ENCODE measurements at places on chromosomes 3 and 15.

DNA sequence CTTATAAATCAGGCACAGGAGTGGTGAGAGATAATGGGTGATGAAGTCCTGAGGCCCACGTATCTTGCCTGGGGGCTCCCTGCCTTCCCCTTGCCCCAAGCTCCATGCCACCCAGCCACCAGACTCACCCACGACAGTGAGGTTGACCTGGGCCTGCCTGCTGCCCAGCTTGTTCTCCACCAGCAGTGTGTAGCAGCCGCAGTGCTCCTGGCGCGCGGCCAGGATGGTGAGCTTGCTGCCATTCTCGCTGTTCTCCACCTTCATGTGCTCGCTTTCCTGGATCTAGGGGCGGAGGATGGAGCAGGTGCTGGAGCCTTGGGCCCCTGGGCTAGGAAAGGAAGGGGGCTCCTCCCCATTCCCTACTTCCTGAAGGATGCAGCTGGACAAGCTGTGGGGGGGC is 79.1 kb upstream of the HACD2 start:
- no peak for DNase-seq

- no peak for DNase-seq
Observed at GRCh38 chr3:141020143-141020830, 30.9 kb upstream of the SPSB4 start.

DNA sequence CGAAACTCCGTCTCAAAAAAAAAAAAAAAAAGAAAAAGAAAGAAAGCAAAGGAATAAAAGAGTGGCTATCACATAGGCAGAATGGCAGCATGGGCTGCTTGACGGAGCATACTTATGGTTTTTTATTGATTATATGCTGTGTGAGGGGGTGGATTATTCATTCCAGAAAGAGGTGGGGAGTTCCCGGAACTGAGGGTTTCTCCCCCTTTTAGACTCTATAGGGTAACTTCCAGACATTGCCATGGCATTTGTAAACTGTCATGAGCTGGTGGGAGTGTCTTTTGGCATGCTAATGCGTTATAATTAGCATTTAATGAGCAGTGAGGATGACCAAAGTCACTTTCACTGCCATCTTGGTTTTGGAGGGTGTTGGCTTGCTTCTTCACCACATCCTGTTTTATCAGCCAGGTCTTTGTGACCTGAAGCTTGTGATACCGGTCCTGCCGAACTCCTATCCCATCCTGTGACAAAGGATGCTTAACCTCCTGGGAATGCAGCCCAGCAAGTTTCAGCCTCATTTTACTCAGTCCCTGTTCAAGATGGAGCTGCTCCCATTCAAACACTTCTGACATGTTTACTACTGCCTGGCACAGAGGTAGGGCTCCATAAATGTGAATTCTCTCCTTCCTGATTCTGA is 15.8 kb upstream of the ABHD17C start:
- no peak for DNase-seq

DNA sequence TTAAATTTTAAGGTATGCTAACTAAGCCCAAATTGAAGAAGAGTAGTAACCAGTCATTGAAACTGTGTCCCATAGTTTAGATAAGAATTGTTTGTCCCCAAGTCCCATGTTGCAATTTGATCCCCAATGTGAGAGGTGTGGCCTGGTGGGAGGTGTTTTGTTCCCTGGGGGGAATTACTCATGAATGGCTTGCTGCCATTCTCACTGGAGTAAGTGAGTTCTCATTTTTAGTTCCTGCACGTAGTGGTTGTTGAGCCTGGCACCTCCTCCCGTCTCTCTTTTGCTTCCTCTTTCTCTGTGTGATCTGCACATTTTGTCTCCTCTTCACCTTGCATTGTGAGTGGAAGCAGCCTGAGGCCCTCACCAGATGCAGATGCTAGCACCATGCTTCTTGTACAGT is 1271.0 kb downstream of the NSUN3 start:
- DNase-seq, result no peak

- DNase-seq, result no peak
Observed at GRCh38 chr15:77037388-77038209, 33.3 kb downstream of the TSPAN3 start.

DNA sequence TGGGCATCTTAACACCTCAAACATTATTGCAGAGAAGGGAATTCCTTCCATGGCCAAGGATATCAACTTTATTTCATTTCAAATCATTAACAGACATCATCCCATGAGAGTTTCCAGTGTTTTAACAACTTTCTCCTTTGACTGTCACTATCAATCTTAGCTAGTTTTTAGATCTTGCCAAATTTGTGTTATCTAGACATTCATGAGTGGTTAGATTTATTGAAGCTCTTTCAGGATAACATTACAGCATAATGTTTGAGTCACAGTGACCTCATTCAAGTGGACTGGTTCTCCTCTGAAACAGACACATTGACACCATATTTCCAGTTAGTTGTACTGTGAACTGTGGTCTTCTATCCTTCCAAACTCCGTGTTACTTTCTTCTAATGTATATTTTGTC is 8.6 kb upstream of the TNFAIP8L3 start:
- DNase-seq, result peak; percentile 92

DNA sequence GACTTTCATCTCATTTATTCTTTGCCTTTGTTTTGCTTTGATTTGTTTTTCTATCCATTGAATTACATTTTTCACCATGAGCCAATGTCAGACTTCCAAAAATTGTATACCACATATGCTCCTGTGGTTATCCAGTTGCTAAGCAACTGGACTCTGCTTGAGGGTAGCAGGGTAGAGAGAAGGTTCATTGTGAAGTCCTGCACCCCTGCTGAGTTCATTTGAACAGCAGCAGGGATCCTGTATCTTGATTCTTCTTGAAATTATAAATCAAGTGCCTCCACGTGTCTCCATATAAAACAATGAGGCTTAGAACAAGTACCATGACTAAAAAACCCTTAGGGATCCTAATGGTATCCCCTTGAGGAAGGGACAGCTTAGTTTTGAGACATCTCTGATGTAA is 449.3 kb downstream of the ROBO2 start:
- DNase-seq, result no peak

DNA sequence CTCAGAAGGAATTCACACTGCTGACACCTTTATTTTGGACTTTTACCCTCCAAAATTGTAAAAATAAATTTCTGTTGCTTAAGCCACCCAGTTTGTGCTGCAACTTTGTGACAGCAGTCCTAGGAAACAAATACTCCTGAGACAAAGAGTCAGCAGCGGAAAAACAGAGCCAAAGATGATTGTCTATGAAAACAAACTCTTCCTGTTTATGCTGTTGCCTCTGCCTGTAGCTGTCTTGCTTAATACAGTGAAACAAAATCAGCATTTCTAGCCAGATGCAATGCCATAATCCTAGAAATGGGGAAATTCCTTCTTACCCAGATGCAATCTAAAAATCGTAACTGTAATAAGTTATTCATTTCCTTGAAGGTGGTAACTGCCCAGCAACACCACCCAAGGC is 387.5 kb upstream of the ATP11B start:
- DNase-seq, result no peak

DNA sequence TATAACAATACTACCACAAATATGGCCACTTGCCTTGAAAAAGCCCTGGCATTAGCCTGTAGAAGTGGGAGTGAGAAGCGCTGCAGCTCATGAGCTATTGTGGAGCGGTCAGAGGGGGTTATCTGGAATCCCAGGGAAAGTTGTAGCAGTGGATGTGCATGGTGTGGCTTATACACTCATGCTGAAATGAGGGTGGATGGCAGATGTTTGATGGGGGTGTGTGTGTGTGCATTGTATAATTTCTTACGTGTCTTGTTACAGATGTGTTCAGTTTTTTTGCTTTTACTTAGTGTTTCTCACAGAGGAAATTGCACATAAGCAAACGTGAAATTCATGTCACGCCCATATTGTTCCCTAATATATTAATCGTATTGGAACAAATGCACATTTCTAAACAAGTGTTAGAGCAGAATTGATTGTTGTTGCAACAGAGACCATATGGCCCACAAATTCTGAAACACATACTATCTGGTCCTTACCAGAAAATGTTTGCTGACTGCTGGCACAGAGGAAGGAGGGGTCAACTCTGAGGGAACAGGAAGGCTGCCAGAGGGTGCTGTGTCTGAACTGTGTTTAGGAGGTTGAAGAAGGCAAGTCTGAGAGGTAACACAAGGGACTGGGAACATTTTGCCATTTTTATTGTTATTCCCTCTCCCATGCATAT is 200.0 kb upstream of the CFAP20DC start:
- no peak for DNase-seq

GRCh38 chr15:65940618-65940909 is 71.3 kb downstream of the RAB11A start:
- peak; percentile 83 for DNase-seq

All from NCI-H226 (cell line).